ENCODE measurements at places on chromosomes 16 and 17. TPM values are rescaled to one million over a fixed set of nuclear protein-coding genes. Genes with fewer than 3 reads are reported as not detected.

The KDM8 gene
- 1.7 TPM for total RNA-seq

The MLKL gene
- 16.9 TPM for total RNA-seq

The RCVRN gene
- not detected for total RNA-seq

The SLC35G6 gene
- total RNA-seq = not detected

The GLG1 gene
- total RNA-seq = 78.4 TPM

The CDH13 gene
- total RNA-seq = 45.0 TPM

The SLFN13 gene
- total RNA-seq = 2.7 TPM

The KRT12 gene
- total RNA-seq = not detected

The NPIPB2 gene
- total RNA-seq = 6.6 TPM

The PSMC3IP gene
- total RNA-seq = 14.1 TPM

The ASPA gene
- total RNA-seq = not detected

All from hair follicular keratinocyte (primary cell).